T-cell (primary cell): ENCODE measurements at places on chromosomes 7 and 10.

DNA sequence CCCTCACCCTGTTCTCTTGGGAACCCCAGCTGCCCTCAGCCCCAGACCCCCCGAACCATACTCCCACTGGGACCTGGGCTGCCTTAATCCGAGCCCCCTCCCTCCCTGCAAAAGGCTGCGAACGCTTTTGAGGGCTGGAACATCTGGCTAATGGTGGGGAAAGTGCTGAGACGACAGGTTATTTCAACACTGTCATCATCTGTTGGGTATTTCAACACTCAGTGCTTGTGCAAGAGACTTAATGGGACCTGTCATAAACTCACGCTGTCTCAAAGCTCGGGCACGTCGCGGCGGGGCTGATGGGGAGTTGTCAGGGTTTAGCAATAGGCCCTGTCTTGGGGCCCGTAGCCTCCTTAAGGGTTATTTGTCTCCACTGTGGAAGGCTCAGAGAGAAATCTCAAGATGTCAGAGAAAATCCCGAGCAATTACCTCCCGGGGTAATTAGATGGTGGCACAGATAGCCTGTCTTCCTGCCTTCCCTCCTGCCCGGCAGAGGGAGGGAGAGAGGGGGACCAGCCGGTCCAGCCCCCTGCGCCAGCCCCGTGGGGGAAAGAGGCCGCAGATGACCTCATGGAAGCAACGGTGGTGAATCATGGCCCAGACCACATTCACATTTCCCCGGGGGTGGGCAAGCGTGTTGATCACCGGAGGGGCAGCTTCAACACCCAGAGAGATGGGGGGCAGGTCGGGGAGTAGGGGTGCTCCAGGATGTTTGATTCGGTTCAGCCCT is 88.7 kb upstream of the MYL10 start:
- no peak for DNase-seq

GRCh38 chr7:129466796-129467195 is 32.6 kb downstream of the STRIP2 start:
- DNase-seq: no peak

- no peak for DNase-seq
Measured at GRCh38 chr7:43220250-43220649, 107.8 kb downstream of the HECW1 start.

DNA sequence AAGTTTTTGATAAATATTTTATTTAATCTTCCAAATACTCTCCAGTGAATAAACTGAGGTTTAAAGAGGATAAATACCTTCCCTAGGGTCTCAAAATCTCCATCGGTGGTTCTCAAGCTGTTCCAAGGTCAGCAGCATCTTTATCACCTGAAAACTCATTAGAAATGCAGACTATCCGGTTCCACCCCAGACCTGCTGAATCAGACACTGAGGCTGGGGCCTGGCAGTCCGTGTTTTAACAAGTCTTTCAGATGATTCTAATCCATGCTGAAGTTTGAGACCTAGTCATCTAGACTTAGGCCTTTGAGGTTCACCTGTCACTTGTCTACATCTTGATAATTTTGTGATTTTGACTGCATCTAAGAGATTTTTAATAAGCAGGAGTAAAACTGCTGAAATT is 37.5 kb downstream of the PLEKHA8 start:
- DNase-seq: no peak

DNA sequence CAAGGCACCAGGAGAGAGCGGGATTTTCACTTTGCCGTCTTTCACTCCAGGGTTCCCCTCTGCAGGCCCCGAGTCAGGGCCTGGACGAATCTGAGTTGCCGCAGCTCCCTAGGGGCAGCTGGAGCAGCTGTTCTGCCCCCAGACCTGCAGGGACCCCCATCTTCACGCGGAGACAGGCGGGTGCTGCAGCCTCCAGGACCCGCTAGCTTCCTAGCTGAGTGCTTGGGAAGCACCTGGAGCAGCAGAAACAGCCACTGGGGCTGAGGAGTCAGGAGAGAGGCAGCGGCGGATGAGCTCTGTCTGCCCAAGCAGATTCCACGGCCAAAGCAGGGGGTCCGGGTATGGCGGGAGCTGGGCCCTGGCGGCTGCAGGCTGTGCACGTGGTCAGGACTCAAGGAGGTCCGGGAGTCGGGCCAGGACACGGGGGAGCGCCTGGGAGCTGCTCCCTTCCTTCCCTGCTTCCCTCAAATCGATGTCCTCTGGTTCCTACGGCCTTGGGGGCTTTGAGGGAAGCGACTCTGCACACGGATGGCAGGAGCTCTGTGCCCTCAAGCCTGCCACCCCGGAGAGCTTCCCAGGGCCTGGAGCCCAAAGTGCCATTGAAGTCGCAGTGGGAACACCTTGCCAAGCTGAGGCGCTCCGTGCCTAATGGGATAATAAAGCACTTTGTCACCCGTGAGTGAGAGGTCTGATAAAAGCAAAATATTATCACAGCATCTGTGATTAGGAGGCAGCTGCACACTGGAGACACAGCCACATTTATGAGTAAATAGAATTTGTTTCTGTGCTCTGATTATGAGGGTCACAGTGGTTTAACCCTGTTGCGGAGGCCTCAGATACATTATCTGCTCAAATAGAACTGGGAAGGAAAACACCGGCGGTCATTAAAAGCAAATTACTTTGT is 17.2 kb downstream of the MNX1 start:
- DNase-seq: no peak

- no peak for DNase-seq
Measured at GRCh38 chr10:127757033-127757432, 20.0 kb downstream of the FOXI2 start.

GRCh38 chr7:128004623-128005022 is 26.6 kb downstream of the LRRC4 start:
- no peak for DNase-seq

- no peak for DNase-seq
Measured at GRCh38 chr7:44935016-44935415, 43.8 kb downstream of the MYO1G start.

DNA sequence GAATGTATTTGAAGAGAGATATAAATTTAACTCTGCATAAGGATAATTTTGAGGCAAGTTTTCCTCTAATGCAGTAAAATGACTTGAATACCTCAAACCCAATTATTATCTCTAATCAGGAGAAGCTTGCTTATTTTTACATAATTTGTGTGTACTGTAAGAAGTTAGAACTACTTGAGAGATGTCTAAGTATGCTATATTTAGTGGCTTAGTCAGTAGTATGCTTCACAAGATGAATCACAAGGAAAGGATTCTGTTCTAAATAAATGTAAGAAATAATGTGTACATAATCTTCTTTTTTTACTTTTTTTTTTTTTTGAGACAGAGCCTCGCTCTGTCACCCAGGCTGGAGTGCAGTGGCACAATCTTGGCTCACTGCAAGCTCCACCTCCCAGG is 13.7 kb downstream of the PHTF2 start:
- no peak for DNase-seq

- DNase-seq: no peak
Measured at GRCh38 chr7:38311329-38311937, 38.0 kb upstream of the TARP start.

- no peak for DNase-seq
Measured at GRCh38 chr7:1505731-1506550, 1.8 kb upstream of the INTS1 start.

DNA sequence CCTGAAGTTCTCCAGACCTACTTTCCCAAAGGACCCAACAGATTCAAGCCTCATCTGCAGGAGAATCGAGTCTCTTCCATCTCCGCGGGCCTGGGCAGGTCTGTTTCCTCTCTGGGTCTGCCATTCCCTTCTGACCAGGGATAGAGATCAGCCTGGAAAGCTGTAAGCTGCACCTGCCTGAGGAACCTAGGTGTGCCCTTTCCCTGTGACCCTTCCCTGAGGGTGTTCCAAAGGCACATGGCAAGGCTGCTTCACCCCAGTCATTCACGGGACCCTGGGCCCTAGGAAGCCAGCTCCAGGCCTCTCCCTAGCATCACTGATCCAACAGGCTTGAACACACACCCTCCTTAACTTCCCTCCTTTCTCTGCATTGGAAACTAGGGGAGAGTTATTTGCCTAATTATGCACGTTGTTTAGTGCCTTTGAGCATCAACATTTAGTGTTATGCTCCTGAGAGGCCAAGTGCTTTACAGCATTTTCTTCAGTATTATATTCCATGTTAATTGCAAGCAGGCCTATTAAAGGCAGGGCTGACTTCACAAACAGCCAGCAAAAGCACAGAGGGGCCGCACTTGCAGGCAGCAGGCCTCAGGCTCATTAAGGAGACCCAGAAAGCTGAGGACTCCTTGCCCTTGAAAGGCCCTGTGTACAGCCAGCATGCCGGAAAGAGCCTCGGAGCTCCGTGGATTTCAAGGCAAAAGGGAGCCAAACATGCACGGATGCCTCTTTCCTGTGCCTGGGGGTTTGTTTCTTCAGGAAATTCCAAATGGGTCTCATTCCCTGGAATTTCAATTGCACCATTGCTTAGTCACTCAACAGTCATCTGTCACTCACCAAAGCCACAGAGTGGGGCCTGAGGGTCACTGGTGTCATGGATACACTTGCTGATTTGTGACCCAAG is 91.0 kb upstream of the FAM20C start:
- no peak for DNase-seq

DNA sequence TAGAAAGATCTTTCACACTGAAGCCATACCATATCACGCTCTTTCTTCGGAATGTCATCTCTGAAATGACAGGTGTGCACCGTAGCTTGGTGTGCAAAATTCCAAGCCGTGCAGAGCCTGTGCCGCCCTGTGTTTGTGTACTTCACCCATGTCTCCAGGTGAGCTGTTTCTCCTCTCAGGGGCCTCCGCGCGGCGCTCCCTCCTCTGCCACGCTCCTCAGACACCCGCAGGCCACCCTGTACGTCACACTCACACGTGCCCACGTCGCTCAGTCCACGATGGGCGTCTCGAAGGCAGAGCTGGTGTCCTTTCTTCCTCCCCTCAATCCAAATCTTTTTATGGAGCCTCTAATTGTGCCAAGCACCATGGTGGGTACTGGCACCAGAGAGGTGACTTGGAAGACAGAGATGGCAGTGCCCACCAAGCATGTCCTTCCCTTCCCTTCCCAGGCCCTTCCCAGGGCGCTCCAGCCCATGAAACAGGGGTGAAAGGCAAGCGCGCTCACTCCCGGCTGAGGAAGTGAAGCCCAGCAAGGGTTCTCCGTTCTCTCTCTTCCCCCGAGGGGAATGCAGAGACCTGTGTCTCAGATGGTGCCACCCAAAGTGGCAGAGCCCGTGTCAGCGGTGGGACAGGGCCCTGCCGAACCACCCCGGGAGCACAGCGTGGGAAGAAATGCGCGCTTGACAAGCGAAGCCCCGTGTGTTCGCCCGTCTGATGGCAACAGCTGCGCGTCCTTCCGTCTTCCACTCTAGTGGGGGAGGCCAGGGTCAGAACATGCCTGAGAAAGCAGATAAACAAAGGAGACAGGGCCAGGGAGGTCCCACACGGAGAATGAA is 292.5 kb upstream of the SHH start:
- no peak for DNase-seq

GRCh38 chr7:118350260-118350659 is 125.8 kb downstream of the ANKRD7 start:
- DNase-seq: no peak

- DNase-seq: no peak
Measured at GRCh38 chr7:90825779-90826178, 229.7 kb downstream of the CDK14 start.

DNA sequence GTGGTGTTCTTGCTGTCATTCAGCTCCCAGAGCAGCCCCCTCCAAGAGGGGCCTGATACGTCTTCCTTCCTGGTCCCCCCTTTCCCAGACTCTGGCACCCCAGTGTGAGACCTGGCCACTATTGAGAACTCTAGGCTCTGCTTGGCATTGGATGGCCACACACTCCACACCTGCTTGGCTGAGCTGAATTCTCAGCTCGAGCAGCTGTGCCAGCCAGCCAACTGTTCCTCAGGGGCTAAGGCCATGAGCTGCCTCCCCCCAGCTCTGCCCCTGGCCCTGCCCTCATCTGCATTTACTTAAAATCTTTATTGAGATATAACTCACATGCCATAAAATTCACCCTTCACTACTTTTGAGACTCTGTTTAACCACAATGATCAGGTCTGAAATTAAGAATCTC is 6.7 kb downstream of the TLL2 start:
- no peak for DNase-seq

DNA sequence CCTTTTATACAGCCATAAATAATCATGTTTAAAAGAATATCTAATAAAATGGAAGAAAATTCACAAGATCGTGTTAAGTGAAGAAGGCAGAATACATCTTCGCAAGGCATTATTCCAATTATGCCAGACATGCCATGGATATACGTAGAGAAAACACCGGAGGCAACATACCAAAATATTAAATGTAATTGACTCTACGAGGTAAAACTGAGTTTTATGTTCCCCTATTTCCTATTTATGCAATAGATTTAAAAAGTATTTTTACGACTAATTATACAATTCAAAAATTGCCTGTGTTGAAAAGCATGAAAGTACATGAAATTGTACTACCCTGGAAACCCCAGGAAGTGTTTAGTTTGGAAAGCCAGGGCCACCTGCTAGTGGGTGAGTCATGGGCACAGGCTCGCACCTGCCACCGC is 936 bp upstream of the REPIN1 start:
- no peak for DNase-seq

DNA sequence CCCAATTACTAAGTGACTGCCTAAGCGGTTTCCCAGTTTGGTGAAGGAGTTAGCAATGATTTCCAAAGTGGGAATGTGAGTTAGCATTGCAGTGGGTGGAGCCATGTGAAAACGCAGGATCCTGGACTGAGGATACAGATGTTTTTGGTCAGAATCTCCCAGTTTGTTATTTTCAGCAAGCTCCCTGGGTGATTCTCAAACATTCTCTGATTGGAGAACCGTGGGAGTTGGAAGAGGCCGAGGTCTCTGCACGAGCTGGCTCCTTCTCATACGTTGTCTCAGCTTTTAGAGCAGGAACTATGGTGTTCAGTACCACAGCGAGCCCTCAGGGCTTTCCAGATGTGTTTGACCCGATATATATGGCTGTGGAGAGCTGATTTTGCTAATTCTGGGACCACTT is 396.5 kb upstream of the NPVF start:
- DNase-seq: no peak

DNA sequence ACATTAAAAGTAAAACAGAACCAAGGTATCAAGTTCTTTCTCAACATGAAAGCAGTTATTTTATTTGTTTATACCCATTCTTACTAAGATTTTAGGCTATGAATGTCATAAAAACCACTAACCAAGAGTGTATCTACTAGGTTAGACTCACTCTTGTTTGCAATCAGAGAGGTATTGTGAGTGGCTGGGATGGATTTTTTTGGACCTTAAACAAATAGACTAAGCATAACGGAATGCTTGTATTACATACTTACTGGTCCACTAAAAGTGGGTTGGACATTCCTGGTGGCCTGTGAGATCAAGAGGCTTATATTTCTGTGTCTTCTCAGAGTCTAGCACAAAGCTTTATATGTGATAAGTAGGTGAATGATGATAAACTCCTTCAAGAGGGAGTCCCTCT is 32.6 kb upstream of the CBLL1 start:
- DNase-seq: no peak

DNA sequence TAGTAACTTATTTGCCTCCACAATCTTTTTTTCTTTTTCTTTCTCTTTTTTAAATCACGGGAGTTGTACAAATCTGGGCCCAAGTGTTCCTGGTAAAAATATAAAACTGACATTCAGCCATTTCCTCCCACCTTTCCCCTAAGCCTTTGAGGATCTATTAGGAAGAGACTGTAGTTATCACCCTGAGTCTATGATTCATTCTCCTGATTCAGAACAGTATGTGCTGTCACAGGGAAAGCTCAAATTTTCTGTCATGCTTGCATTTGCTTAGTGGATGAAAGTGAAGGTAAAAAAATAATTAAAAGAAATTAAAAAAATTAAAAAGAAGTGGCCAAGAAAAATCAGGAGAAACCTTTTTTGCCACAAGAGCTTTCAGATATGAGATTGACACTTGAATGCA is 71.7 kb downstream of the KIF20B start:
- DNase-seq: no peak
